ENCODE measurements at places on chromosomes 1 and 21.

DNA sequence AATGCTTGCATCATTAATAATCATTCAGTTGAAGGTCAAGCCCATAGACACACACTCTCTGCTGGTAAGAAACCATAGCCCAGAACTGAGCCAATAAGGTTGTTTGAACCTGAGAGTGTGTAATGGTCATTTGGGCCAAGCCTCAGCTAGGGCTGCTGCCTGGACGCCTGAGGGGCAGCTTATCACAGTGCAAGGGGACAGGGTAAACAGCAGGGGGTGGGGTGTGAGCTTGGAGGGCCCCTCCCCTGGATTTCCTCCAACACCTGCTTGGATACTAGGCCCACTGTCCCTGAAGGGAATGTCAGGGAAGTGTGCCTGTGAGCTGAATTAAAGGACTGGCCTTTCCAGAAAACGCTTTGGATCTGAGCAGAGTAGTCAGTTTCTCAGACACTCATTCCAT lies 24.6 kb upstream of the CNTN2 start:
- H3K36me3 ChIP-seq, result peaks cover 7% of the 10 kb centered on the region
- H3K27me3 ChIP-seq, result peaks cover 23% of the 10 kb centered on the region
- no peak overlapping the region for H3K4me3 ChIP-seq
- peaks cover 17% of the 10 kb centered on the region for H3K4me1 ChIP-seq

DNA sequence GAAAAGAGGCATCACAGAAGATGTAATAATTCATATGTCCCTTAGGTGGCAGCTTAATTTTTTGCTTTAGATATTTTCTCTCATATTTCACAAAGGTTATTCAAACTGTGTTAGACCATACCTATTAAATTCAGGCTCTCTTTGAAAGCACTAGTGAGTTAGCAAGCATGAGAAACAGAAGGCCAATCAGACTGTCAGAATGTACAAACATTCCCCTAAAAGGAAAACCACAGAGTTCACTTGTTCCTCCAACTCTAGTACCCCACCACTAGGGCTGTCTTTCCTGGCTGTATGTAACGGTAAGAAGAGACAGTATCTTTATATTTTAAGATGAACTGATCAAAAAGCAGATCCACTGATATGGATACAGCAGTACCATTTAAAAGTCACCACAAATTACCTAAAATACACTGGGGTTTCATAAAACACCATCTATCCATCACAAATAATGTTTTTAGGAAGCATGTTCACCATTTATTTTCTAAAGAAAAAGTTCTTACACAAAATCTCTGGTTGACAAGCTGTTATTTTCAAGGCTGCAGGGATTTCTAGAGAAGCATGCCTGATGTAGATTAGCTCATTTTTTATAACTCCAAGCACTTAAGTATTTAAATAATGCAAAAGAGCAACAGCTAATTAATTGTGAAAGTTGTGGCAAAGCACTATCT lies 1.8 kb downstream of the ARPC5 start:
- peaks cover 2% of the 10 kb centered on the region for H3K27me3 ChIP-seq
- peak overlapping the region; percentile 98 for H3K4me3 ChIP-seq
- H3K36me3 ChIP-seq, result no peaks in the 10 kb centered on the region

DNA sequence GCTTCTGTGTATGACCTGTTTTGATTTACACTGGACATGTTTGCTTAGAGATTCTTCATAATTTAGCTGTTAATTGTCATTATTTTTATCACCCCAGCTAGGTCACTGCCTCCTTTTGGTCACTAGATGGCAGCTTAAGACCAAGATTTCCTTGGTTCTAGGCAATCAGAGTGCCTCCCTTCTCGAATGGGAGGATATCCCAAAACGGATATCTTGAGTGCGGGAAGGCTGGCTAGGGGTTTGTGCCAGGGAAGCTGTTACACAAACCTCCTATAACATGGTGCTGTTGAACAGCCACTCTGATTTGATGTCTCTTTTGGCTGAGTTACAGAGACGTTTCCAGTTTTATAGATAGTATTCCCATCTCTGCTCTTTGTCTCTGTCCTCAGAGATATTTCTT lies 283.5 kb downstream of the S1PR1 start:
- H3K36me3 ChIP-seq, result peaks cover 4% of the 10 kb centered on the region
- DNase-seq, result peak; percentile 12
- no peaks in the 10 kb centered on the region for H3K4me1 ChIP-seq
- no peaks in the 10 kb centered on the region for H3K27me3 ChIP-seq
- H3K27ac ChIP-seq, result no peak overlapping the region

GRCh38 chr1:36643371-36644270 lies 160.9 kb upstream of the CSF3R start:
- H3K27ac ChIP-seq, result no peak overlapping the region
- no peaks in the 10 kb centered on the region for H3K36me3 ChIP-seq
- no peak for DNase-seq
- H3K27me3 ChIP-seq, result peaks cover 7% of the 10 kb centered on the region

DNA sequence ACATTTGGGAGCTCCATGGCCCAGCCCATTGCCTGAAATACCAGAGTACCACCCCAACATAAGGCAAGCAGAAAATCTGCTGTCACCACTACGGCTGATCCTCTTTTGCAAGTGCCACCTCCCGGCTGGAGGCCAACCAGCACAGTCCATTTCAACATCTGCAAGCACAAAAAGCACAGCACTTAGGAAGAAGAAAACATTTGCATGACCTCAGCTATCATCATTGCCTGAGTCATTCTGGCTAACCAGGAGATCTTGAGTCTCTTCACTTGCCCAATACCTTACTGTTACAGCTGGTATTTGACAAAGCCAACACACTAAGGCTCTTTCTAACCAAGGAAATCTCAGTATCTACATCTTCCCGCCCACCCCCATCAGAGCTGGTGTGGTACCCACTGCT lies 55.9 kb downstream of the NEK7 start:
- peaks cover 21% of the 10 kb centered on the region for H3K36me3 ChIP-seq
- no peak overlapping the region for H3K27ac ChIP-seq
- H3K4me3 ChIP-seq, result no peak overlapping the region
- no peaks in the 10 kb centered on the region for H3K27me3 ChIP-seq

Measured in glutamatergic neuron (in vitro differentiated cells).